Activated naive CD4-positive, alpha-beta T cell treated with anti-CD3 and anti-CD28 coated beads for 36 hours (primary cell): ENCODE measurements at places on chromosomes 3 and 15.

- DNase-seq: peak; percentile 10
Observed at GRCh38 chr3:62201438-62202035, 171.8 kb downstream of the FEZF2 start.

DNA sequence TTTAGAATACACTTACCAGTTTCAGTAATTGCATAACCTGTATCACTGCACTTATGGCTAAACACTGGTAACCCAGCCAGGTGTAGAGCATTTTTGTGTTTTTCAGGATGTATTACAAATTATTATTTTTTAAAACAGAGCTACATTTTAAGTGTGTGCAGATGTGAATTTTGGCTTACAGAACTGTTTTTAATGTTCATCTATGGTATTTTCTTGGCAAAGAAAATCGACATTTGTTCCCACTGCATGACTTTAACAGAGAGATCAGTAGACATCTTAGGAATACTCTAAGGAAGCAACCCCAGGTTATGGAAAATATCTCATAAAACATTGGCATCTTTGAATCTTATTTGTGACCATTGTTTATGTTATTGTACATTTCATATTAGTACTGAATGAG, 73.3 kb downstream of the ATP13A4 start:
- no peak for DNase-seq

DNA sequence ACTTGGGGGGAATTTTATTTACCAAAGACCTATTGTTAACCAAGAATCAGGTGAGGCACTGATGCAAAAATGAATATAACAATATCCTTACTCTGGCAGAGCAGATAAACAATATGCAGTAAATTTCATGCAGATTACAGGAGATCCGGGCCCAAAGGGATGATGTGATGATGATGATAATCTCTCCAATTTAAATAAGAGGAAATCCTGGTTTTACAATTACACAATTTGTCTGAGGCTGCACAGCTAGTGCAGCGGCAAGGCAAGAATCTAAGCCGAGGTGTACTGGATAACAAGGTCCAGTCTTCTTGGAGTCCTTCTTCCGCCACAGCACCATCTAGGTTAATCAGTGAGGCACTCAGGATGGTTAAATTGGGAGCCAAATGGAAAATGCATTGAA, 2.4 kb upstream of the MESD start:
- no peak for DNase-seq

- no peak for DNase-seq
Observed at GRCh38 chr3:64677961-64678716, 9.7 kb downstream of the ADAMTS9 start.

DNA sequence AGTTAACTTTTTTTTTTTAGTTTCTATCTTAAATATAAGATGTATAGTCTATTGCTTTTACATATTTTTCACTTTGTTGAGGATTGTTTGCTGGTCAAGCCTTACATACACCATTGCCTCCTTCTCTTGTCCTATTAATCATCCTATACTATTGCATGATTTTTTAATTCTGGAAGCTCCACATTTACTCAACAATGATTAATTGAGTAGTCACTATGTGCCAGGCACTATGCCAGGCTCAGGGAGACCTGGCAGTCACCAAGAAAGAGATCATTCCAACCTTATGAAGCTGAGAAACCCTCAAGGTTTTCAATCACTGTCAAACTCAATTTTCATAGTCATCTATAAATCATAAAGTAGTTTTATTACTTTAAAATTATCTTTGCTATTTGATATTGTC, 626.2 kb downstream of the IGSF11 start:
- no peak for DNase-seq
